ENCODE measurements at places on chromosomes 7 and 10.

GRCh38 chr10:24277277-24277676, 68.3 kb downstream of the KIAA1217 start:
- DNase-seq = no peak

DNA sequence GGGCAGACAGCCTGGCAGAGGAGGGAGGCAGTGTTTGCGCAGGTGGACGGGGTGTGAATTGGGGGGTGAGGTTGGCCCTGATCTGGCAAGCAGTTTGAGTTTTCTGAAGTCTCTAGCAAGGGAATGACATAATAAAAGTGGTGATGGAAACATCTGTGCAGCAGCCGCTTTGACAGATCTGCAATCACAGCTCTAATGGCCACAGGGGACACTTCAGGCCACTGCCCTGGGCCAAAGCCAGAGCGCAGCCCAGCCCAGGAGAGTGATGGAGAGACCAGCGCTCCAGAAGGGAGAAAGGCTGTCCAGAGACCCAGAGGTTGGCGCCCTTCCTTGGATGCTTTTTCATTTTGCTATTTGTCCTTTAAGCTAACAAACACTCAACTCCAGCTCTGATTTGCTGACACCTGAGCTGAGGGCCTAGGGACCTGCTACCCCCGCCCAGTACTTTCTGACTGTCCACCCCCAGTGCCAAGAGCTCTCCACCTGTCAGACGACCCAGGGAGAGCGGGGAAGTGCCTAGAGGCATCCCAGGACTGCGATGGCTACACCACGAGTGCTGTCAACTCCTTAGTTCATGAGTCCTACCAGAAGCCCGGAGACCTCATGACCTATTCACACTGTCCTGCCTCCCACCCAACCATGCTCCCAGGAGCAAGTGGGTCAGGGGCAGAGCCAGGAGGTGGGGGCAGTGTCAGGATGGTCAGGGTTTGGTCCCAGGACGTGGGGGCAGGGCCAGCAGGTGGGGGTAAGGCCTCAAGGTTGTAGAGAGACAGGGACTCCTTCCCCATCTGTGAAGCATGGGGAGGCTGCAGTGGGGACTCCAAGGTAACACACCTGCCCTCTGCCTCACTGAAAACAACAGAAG, 112.6 kb downstream of the PRKAG2 start:
- no peak for DNase-seq

GRCh38 chr7:98058186-98058585, 48.5 kb upstream of the LMTK2 start:
- DNase-seq = no peak

- DNase-seq = no peak
These were observed 99.8 kb downstream of the DYNC2I1 start for GRCh38 chr7:158955932-158956804.

DNA sequence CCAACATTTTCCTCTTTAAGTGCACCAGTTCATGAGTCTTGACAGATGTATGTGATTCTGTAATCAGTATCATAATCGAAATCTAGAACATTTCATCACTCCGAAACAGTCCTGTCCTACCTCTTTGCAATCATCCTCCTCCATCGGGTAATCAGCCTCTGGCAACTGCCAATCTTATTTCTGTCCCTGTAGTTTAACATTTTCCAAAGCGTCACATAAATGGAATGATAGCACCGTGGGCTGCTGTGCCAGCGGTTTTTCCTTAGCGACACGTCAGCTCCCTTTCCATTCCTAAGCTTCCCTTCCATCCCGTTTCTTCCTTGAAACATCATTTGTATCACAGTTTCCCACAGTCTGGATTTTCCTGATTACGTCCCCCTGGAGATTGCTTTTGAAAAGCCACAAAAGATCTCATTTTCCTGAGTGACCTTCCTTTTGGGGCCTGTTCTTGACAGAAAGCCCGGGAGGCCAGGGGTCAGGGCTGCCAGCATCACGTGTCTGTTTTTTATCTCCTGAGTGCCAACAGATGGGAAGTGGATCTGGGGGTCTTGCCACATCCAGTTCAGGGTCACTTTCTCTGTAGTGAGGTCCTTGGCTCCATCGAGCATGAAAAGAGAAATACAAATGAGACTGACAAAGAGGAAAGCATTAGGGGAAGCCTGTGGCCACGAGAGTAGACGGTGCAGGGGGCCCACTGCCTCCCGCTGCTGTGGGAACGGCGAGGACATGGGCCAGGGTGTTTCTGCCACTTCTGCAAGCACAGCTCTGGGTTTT, 31.6 kb downstream of the TMEM120A start:
- no peak for DNase-seq

DNA sequence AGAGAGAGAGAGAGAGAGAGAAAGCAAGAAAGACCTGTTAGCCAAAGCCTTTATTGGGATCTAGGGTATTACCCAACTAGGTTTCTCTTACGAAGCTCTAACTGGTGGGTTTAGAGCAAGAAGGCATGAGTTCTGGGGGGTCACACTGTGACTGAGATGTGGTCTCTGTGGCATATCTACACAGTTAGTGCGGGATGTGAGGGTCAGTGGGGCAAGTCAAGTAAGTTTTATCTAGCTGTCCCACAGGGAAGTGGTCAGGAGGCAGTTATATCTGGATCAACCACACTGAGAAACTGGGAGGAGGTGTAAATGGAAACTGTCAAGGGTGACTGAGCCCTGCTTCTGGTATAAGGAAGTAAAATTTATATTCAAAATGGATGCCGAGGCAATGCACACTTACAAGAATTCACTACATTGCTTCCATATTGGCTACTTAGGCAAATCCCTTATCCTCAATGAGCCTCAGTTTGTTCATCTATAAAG, 331.6 kb upstream of the HPS1 start:
- DNase-seq = no peak

GRCh38 chr10:29239569-29240472, 49.0 kb upstream of the LYZL1 start:
- DNase-seq = no peak

DNA sequence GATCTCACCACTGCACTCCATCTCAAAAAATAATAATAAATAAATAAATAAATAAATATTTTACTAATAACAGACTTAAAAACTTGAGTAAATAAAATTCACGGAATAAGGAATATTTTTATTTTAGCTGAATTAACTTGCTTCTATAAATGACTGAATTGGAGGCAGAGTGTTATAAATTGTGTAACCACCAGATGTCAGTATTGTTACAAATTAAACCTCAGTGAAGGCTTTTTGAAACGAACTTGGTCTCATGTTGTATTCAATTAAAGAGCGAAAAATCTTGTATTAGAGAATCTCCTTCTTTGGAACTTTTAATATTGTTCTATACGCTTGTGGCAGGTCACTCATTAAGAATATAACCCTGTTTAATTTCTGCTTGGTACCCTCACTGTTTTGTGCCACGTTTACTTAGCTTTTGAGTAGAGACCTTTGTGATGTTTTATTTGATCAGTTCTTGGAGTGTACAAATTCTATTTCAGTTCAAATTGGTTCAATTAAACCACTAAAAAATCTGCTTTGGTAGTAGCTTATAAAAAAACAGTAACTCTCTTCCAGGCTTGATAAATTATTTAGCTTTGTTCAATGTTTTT, 45.6 kb upstream of the SCIN start:
- no peak for DNase-seq

DNA sequence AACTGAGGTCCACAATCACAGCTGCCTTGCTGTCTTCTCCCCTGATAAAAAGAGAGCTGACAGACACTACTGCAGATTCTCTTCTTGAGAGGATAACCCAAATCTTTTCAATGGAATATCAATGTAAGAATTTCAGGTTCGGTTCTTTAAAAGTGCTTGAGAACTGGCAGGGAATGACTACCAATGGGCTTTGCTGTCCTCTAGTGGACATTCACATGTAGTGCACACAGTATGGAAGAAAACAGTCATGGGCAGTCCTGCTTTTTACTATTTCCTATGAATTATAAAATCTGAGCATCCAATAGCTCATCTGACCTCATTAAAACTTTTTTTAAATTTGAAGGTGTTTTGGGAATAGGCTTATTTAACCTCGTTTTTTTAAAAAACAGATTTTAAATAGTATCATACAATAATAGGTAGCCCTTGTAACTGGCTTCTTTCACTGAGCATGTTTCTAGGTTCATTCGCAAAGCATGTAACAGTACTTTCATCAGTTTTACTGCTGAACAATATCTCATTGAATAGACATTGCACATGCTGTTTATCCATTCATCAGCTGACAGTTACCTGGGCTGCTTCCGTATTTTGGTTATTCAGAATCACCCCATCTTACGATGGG, 18.3 kb downstream of the FZD9 start:
- no peak for DNase-seq

DNA sequence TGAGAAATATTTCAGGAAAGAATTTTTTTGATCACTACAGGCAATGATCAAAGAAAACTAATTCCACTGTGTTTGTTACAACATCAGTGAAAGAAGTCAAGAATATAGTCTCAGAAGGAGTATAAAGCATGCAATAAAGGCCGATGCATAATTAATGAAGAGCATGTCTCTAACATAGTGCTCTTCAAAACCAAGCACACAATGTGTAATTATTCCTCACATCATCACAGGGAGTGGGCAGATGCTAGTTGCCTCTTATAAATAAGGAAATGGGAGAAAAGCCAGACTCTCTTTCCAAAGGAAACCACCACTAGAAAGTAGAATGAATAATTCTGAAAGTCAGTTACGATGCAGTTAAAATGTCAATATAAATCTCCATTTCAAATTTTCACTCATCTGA, 220.1 kb downstream of the TEX36 start:
- no peak for DNase-seq

DNA sequence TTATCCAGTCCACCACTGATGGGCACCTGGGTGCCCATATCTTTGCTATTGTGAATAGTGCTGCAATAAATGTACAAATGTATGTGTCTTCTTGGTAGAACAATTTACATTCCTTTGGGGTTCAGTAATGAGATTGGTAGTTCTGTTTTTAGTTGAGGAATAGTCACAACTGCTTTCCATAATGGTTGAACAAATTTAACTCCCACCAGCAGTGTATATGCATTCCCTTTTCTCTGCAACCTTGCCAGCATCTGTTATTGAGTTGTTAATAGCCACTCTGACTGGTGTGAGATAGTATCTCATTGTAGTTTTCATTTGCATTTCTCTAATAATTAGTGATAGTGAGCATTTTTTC, 27.8 kb downstream of the COA1 start:
- no peak for DNase-seq

DNA sequence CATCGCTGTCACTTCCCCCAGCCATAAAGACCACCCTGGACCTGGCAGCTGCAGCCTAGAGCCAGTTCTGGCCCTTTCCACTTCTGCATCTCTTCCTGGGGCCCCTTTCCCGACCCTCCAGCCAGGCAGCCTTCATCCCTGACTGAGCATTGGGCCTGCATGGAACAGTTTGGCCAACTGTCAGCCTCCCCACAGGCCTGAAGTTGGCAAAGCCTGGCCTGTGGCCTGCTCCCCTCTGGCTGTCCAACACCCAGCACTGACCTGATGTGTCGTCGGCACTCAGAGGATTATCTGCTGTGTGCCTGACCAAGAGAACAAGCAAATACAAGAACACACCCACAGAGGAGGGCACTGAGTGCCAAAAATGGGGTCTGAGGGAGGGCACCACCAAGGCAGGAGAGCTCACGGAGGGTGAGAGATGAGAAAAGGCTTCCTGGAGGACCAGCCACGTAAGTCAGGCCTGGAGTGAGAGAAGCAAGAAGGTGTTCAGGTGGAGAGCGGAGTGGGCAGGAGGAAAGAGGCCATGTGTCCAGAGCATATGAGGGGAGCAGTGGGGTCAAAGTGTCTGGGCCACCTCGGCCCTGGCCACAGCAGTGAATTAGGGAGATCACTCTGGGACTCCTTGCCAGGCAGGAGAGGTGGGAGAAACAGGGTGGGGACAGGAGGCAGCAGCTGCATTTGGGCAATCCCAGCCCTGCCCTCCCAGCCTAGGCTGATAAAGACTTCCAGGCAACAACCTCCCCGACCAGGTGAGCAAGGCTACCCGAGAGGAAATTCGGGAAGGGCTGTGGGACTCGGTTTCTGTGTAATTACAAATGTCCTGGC, 4.5 kb downstream of the GPRIN2 start:
- DNase-seq = no peak

DNA sequence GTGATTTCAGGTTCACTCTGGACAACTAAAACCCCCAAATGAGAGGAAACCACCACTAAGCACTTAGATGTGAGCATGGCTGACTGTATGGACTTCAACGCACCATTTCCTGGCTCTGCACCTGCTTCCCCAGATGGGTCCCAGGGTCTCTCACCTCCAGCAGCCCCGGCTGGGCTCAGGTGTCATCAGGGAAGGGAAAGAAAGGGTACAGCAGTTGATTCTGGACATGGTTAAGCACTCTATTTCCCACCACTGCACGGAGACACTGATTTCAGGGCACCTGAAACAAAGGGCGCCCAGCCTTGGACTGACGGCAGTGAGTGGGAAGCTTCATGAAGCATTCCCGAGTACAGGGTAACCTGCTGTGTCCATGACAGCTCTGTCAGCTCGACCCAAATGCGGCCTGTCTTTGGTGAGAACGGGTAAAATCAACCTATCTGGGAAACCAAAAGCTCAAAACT, 19.0 kb downstream of the FAM53B start:
- no peak for DNase-seq

DNA sequence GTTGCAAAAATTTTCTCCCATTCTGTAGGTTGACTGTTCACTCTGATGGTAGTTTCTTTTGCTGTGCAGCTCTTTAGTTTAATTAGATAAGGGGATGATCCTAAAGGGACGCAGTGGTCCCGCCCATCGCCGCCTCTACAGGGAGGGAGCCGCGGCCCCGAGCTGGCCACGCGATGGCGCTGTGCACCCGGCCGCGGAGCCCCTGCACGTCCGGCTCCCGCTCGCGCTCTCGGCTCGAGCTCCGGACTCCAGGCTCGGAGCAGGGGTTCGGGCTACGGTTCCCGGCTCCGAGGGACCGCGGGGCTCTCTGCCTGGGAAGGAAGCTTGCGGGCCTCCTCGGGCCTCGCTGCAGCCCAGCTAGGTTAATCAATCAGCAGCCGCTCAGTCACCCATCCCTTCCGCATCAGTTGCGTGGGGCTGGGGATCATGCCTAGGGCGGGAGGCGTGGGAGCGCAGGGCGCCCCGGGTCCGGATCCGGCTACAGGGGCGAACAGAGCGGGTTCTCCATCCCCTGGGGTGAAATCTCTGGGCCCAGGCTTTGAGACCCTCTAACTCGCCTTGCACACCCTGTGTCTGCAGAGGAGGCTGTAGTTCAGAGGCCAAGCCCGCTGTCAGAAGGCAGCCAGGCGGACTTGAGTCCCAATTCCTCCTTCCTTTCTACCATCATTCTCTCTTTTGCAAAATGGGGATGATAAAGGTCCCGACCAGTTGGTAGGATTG, 97.9 kb downstream of the WDR11 start:
- peak; percentile 39 for DNase-seq

GRCh38 chr10:4384245-4384644, 441.8 kb upstream of the AKR1E2 start:
- DNase-seq = no peak

GRCh38 chr10:103470761-103471653, 8.0 kb downstream of the CALHM3 start:
- DNase-seq = peak; percentile 37
